ENCODE measurements at places on chromosomes 3 and 15.

GRCh38 chr15:95446854-95447253 lies 883.6 kb upstream of the NR2F2 start:
- no peak for DNase-seq

- DNase-seq = peak; percentile 87
Measured at GRCh38 chr3:52444860-52445793, at the start of gene SEMA3G. TSS of gene SEMA3G (minus strand) at chr3:52445103. CDS start at chr3:52445027, 76 bp downstream.

DNA sequence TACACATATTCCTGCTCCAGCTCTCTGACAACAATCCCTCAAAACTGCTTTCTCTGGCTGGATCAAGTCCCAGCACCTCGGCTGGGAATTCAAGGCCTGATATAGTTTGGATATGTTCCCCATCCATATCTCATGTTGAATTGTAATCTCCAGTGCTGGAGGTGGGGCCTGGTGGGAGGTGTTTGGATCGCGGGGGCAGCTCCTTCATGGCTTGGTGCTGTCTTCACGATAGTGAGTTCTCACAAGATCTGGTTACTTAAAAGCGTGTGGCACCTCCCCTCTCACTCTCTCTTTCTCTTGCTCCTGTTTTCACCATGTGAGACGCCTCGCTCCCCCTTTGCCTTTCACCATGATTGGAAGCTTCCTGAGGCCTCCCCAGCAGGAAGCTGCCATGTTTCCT lies 47.4 kb upstream of the SYN2 start:
- DNase-seq = no peak

DNA sequence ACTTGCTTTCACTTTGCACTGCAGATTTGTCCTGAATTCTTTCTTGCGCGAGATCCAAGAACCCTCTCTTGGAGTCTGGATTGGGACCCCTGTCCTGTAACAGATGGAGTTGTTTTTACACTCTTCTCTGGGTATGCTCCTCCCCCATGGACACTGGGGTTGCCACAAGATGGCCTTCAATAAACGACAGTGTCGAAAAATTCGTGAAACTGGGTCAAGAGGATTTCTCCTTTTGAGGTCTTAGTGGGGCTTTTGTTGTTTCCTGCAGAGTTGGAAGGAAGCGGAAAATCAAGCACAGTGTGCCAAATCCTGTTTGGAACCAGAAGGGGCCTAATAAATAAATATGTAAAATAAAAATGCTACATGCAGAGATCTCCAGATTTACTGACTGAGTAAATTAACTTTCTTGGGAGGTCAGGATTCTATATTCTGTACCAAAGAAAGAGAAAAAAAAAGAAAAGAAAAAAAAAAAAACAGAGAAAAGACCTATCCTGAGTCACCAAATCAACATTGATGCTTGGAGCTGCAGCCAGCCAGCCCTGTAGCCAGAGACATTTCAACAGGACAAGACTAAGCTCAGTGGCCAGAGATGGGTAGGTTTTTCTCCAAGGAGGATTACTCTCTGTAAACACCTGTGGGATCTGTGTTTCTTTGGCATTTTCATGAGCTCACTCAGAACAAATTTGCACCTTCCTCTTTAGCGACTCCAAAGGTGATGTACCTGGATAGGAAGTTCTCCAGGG lies 24.8 kb downstream of the CCDC80 start:
- DNase-seq = no peak

- DNase-seq = no peak
Measured at GRCh38 chr3:147246906-147247305, 159.4 kb downstream of the ZIC4 start.

DNA sequence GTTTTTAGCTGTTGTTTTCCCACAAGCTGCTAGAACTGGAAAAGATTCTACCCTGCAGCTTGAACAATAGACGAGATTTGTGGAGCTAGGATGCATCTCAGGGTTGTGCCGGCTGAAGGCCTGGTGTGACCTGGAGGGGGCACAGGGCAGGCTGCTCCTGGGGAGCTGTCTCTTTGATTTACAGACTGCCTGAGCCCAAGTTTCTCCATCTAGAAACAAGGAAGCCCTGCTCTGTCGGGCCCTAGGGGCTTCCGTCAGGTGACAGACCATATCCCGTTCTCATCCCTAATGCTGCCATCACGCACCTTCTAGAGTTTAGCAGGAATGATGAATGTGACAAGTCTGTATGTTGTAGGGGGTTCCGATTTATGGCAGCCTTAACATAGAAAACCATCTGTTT lies 7.9 kb upstream of the CPNE9 start:
- DNase-seq = no peak

- DNase-seq = no peak
Measured at GRCh38 chr3:86954226-86954625, 36.7 kb downstream of the VGLL3 start.

- DNase-seq = no peak
Measured at GRCh38 chr3:50089609-50089945, 858 bp downstream of the RBM5 start.

DNA sequence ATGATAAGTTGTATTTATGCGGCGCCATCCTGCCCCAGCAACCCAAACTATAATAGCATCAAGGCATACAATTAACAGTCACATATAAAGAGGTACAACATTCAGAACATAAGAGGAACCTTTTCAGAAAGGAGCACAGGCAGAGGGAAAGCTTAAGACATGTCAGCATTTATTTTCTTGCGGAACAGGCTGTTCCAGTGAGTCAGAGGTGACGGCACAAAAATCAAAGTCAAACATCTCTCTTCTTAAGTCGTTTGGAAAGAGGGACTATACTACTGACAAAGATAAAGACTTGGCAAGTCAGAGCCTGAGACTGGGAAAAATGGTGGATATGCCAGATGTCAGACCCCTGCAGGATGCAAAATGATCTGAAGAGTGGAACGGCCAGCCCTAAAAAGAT lies 128.4 kb downstream of the CTNNB1 start:
- no peak for DNase-seq

DNA sequence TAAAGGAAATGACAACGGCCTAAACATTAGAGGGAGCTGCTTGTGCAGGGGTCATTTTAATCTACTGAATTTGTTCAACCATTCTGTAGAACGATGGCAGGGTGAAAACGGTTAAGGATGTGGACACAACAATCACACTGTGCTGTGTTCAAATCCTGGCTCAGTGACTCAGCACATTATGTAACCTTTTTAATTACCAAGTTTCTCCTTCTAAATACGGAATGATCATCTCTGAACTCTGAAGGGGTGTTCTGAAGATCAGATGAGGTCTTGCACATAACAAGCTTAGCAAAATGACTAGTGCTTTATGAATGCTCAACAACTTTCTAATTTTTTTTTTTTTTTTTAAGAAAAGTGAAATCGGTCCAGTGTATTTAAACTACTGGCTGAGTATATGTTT lies 592.8 kb downstream of the FOXP1 start:
- DNase-seq = no peak

- DNase-seq = no peak
Measured at GRCh38 chr3:72892870-72893269, 5.0 kb downstream of the GXYLT2 start.

GRCh38 chr3:130900959-130901358 lies 7.1 kb downstream of the ATP2C1 start:
- no peak for DNase-seq

DNA sequence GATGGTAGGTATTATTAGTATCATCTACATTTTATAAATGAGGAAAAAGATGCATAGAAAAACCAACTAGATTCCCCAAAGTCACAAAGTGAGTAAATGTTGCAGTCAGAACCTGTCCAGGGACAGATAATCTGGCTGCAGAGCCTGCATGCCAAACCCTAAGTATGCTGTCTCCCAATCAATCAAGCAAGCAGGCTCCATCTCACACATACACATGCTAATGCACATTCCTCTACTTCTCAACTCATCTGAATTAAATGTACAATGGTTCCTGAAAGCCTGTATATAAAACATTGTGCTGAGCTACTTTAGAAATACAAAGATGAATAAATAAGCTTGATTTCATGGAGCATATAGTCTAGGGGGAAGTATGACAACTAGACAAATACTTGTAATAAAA lies 101.0 kb downstream of the CBLB start:
- no peak for DNase-seq

Data from cerebellum (tissue), 4 donors.